Brain pericyte (primary cell): ENCODE measurements at places on chromosomes 6 and 20.

- no peak for DNase-seq
Observed at GRCh38 chr6:169099411-169100202, 154.0 kb downstream of the THBS2 start.

GRCh38 chr6:155090166-155090565, 95.1 kb downstream of the TIAM2 start:
- no peak for DNase-seq

DNA sequence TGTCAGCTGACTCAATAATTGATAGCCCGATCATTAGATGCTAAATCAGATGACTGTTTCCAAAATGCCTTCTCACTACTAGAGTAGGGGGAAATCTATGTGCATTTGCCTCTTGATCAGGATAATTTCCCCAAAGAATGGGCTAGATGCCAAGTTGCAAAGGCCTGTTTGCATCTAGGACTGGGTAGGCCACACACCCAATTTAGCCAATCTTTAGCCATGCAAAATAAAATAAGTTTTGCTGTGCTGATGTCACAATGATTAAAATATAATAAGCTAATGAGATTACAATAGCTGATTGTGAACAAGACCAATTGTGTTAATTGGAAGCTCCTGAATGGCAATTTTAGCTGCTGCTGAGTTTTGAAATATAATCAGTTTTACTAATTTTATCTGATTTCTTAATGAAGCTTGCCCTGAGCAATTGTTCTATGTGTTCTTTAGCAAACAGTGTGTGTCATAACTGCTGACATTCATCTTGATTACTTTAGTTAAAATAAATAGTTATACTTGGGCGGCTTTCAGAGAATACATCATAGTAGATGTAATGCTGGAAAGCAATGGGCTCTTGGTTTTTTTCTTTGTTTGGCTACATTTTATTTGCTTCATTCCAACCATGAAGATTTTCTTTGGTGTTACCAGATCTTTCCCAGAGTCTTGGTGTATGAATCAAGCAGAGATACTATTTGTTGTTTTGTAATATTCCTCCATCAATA, 973.2 kb upstream of the SLC35B3 start:
- DNase-seq: no peak

GRCh38 chr20:4299773-4300172, 284.4 kb upstream of the RNF24 start:
- DNase-seq: no peak

DNA sequence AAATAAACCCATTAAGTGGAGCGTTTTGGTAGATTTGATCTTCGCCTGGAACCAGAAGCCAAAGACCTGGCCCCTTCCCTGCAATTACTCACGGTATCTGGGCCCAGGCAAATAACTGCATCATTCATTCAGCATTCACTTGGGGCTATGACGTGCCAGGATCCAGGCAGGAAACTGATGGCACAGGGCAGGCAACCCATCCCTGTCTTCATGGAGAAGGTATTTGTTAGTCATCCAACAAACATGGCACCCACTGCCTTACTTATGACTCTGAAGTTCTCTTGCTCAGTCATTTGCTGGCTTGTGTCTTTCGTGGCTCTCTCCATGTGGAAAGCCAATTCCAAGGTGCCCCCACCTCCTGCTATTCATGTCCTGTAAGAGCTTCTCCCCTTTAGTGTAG, 232.4 kb downstream of the BMP7 start:
- DNase-seq: no peak

GRCh38 chr6:111469543-111469942, 13.5 kb downstream of the REV3L start:
- no peak for DNase-seq
